Spleen (tissue), 13 donors: ENCODE measurements at places on chromosomes 2 and 18.

GRCh38 chr2:218858138-218858445, 1.5 kb upstream of the WNT6 start:
- H3K27me3 ChIP-seq = peaks cover 50% of the 10 kb centered on the region
- H3K27ac ChIP-seq = no peak overlapping the region
- peaks cover 12% of the 10 kb centered on the region for H3K4me1 ChIP-seq
- DNase-seq = no peak
- no peak overlapping the region for H3K4me3 ChIP-seq

DNA sequence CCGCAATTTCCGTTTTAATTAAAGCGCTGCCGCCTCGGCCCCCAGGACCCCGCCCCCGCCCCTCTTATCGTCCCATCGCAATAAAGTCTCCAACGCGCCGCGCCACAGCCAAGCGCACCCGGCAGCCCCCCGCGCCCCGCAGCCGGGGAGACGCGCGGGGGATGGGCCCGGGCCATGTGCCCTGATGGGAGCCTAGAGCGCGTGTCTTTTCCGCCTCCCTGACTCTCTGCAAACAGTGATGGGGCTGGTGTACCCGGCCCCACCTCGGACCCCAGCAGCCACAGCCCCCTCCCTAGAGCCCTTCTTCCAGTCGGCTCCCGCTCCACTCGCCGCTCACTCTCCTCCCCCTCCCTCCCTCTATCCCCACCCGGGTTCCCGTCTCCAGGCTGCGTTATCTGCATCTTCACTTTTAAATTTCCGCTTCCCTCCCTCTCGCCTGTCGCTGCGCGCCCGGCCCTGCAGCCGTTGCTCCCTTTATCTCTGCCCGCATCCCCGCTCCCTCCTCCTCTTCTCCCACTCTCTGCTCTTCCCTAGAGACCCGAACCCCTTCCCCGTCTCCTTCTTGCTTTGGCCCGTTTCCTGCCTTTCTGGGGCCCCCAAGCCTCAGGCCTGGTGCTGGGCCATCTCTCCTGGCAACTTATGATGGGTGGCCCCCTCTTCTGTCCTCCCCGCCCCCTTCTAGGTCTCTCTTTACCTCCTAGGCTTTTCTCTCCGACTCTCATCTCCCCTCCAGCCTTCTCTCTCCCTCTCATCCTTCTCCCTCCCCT, 524 bp upstream of the FEV start:
- H3K4me3 ChIP-seq = no peak overlapping the region
- H3K36me3 ChIP-seq = no peaks in the 10 kb centered on the region
- H3K4me1 ChIP-seq = peaks cover 31% of the 10 kb centered on the region
- no peak for DNase-seq

DNA sequence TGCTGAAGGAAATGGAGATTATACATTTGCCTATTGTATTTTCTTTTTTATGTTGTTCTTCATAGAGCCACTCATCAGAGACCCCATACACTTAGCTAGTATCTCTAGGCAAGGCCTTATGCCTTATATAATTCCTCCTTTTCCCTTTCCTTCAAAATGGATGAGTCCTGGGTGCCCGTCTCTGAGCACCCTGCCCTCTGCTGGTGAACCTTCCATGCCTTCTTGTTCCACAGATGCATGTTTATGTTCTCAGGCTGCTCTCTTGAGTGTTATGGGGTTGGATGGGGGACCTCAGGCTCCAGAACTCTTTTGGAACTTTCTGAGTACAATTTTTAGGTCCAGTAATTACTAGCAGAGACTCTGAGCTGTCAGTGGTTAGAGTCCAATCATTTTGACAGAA, 368.6 kb upstream of the SPRED2 start:
- H3K4me1 ChIP-seq = no peaks in the 10 kb centered on the region
- no peak for DNase-seq
- H3K4me3 ChIP-seq = no peak overlapping the region
- H3K27me3 ChIP-seq = peaks cover 7% of the 10 kb centered on the region

GRCh38 chr2:173137610-173138009, 62.0 kb downstream of the MAP3K20 start:
- no peak for DNase-seq
- H3K36me3 ChIP-seq = no peaks in the 10 kb centered on the region
- peaks cover 38% of the 10 kb centered on the region for H3K4me1 ChIP-seq
- no peaks in the 10 kb centered on the region for H3K27me3 ChIP-seq
- H3K27ac ChIP-seq = no peak overlapping the region
- H3K4me3 ChIP-seq = no peak overlapping the region

- H3K36me3 ChIP-seq = no peaks in the 10 kb centered on the region
- no peaks in the 10 kb centered on the region for H3K27me3 ChIP-seq
- no peak for DNase-seq
- H3K4me3 ChIP-seq = no peak overlapping the region
These were observed 307.3 kb upstream of the CHAC2 start for GRCh38 chr2:53460347-53460746.

DNA sequence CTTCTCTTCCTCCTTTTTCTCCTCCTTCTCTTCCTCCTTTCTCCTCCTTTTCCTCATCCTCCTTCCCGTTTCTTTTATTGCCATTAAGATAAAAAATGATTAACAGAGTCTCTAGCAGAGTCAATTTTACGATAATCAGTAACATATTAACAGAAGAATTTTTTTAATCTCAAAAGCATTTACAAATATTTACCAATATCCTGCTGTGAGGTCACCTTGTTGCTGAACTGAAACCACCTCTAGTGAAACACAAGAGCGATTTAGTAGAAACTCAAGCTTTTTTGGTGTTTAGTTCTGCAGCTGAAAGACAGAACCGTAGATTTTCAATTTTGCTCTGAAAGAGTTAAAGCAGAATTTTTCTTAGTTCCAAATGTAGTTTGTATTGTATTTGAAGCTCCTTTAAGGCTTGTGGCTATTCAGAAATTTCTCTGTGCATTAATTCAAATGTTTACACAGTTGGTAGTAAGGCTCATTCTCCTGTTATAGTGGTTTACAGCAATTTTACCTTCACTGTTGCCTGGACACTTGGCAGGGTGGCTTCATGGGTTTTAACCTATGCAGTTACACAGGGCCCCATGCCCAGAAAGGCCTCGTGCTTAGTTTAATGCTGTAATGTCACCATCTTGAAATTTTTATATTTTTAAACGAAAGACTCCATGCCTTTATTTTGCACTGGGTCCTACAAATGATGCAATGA, 1106.6 kb upstream of the FAM98A start:
- H3K27me3 ChIP-seq = no peaks in the 10 kb centered on the region
- no peak overlapping the region for H3K4me3 ChIP-seq
- H3K4me1 ChIP-seq = no peaks in the 10 kb centered on the region

DNA sequence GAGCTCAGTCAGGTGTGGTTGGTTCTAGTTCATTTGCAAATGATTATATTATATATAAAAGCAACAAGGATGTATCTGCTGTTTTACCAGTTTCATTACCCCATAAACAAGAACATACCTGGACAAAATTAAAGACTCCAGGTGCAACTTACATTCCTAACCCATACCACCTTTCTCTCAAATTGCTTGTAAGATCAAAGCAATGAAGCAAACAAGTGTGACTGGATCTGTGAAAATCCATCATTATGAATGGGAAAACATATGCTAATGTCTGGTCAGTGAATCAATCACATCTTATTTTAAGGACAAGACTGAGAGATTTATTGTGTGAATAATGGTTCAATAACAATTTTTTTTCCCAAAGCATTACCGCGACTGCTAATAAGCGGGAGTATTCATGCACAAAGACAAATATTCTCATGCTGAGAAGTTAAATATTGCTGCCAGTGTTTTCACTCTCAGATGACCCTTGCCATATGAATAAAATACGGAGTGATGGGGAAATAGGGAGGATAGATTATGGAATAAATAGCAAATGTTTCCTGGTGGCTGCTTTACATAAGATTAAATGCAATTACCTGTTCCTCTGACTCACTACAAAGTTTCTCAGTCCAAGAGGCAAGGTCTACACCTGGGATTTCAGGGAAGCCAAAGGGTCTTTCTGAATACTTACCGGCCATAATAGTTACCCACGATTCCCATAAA, 59.3 kb downstream of the WDR75 start:
- H3K4me3 ChIP-seq = no peak overlapping the region
- no peak for DNase-seq
- no peaks in the 10 kb centered on the region for H3K27me3 ChIP-seq
- H3K27ac ChIP-seq = no peak overlapping the region

- no peak for DNase-seq
- no peak overlapping the region for H3K4me3 ChIP-seq
- no peaks in the 10 kb centered on the region for H3K27me3 ChIP-seq
- H3K36me3 ChIP-seq = no peaks in the 10 kb centered on the region
- no peaks in the 10 kb centered on the region for H3K4me1 ChIP-seq
These were observed 6.2 kb upstream of the EHD3 start for GRCh38 chr2:31227711-31228125.

- no peak for DNase-seq
- no peaks in the 10 kb centered on the region for H3K4me1 ChIP-seq
- H3K36me3 ChIP-seq = no peaks in the 10 kb centered on the region
- no peak overlapping the region for H3K27ac ChIP-seq
- no peak overlapping the region for H3K4me3 ChIP-seq
These were observed 28.0 kb upstream of the LMAN1 start for GRCh38 chr18:59386909-59387686.

DNA sequence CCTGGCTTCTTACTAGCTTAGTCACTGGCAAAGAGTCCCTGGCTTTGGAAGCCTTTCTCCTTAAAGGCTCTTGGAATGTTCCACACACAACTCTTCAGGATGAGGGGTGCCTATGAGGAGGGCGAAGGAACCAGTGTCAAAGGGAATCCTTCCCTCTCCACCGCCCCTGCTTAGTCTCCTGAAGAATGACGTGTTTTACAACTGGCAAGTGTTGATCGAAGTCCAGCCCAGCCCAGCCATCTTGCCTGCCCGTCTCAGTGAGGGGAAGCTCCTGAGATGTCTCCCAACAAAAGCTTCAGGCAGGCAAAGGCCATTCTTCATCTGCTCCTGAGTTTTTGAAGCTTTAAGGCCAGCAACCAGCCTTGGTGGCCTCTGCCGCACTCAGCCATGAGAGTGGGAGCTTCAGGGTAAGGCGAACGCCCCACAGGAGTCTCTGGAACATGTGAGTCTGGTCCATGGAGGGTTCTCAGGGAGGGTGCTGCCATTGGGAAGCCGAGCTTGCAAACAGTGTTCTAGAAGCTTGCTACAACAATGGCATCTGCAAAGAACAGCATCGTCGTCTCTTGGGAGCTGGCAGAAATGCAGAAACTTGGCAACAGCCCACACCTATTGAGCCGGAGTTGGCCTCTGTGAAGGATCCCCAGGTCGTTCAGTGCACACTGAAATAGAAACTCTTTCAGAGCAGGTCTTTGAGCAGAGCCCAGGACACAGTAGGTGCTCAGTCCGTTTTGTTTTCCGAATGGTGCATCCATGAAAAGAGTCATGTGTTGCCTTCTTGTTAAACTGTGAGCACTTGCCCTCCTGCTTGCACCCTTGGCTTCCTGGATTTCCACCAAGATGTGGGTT, 220.7 kb downstream of the SEPTIN10 start:
- no peak overlapping the region for H3K27ac ChIP-seq
- H3K4me3 ChIP-seq = no peak overlapping the region
- no peaks in the 10 kb centered on the region for H3K27me3 ChIP-seq
- DNase-seq = no peak

DNA sequence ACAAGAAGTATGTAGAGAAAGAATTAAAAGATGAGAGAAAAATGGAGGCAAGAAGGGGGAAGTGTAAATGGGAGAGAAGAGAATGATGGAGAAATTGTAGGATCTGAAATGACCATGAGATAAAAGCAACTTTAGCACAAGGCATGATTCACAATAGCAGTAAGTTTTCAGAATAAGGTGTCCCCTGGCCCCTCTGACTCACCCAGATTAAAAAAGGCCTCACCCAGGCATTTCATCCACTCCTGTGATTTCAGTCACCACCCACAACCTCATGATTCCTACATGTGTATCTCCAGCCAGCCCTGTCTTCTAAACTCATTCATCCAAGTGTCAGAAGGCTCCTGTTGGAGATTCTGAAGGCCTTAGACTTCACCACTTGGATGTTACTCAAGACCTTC, 56.6 kb downstream of the SP100 start:
- H3K4me3 ChIP-seq = no peak overlapping the region
- H3K27ac ChIP-seq = peak overlapping the region; percentile 61
- DNase-seq = no peak
- no peaks in the 10 kb centered on the region for H3K27me3 ChIP-seq

GRCh38 chr2:1011006-1011405, 60.4 kb downstream of the SNTG2 start:
- no peaks in the 10 kb centered on the region for H3K4me1 ChIP-seq
- H3K27ac ChIP-seq = no peak overlapping the region
- no peak for DNase-seq
- no peaks in the 10 kb centered on the region for H3K27me3 ChIP-seq
- no peaks in the 10 kb centered on the region for H3K36me3 ChIP-seq

DNA sequence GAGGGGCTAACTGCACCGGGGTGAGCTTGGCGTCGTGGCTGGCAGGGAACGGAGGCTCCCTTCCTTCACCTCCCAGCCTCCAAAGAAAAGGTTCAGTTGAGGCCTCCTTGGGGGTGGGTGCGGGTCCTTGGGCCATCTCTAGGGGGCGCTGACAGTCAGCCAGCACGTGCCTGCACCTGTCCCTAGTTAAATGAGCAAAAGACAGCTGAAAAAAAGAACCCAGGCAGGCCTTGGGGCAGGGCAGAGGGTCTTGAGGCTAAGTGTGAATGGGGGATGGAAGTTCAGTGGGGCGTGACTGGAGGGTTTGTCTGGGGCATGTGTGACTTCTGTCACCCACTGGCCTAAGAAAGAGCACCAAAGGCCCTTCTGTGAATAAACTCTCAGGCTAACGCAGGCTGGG, 56.4 kb downstream of the ZFP36L2 start:
- DNase-seq = peak; percentile 90
- H3K27ac ChIP-seq = peak overlapping the region; percentile 80
- H3K36me3 ChIP-seq = no peaks in the 10 kb centered on the region

DNA sequence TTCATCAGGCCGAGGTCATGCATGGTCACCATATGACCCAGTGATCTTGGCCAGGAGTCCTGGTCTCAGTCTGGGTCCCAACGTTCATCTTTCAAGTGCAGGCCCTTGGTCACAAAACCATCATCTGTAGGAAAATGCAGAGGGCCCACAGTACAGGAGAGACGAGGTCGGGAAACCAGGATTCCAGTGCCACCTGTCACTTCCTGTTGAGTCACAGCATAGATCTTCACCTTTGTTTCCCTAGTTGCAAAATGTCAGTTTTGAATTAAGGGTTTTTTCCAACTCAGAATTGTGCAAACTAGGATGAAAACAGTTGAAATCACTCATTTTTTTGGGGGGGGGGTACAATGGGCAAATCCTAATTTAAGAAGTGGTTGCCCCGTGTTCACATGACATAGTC, 162.2 kb downstream of the INSIG2 start:
- DNase-seq = no peak
- no peaks in the 10 kb centered on the region for H3K4me1 ChIP-seq
- no peak overlapping the region for H3K27ac ChIP-seq
- H3K4me3 ChIP-seq = no peak overlapping the region

- H3K27ac ChIP-seq = no peak overlapping the region
- H3K4me1 ChIP-seq = no peaks in the 10 kb centered on the region
- no peaks in the 10 kb centered on the region for H3K27me3 ChIP-seq
- H3K36me3 ChIP-seq = no peaks in the 10 kb centered on the region
These were observed 95.9 kb downstream of the XIRP2 start for GRCh38 chr2:166984188-166984587.
